ENCODE measurements at places on chromosomes 6 and 20.

GRCh38 chr20:46894579-46894958, at the start of gene EYA2:
EYA2 (plus strand) TSS chr20:46894843; CDS start chr20:46990011, 95,168 bp downstream.
- DNase-seq: no peak

- no peak for DNase-seq
These were observed 59.2 kb downstream of the KCNS1 start for GRCh38 chr20:45041464-45042337.

GRCh38 chr6:126923807-126924206, 194.7 kb upstream of the RSPO3 start:
- DNase-seq: no peak

GRCh38 chr20:62908971-62909791, 17.1 kb downstream of the DIDO1 start:
- no peak for DNase-seq

- no peak for DNase-seq
These were observed 127.9 kb downstream of the HUS1B start for GRCh38 chr6:528989-529388.

- no peak for DNase-seq
These were observed 51.6 kb downstream of the FGD2 start for GRCh38 chr6:37057128-37057471.

GRCh38 chr20:61371501-61372136, 119.6 kb downstream of the CDH4 start:
- DNase-seq: no peak

DNA sequence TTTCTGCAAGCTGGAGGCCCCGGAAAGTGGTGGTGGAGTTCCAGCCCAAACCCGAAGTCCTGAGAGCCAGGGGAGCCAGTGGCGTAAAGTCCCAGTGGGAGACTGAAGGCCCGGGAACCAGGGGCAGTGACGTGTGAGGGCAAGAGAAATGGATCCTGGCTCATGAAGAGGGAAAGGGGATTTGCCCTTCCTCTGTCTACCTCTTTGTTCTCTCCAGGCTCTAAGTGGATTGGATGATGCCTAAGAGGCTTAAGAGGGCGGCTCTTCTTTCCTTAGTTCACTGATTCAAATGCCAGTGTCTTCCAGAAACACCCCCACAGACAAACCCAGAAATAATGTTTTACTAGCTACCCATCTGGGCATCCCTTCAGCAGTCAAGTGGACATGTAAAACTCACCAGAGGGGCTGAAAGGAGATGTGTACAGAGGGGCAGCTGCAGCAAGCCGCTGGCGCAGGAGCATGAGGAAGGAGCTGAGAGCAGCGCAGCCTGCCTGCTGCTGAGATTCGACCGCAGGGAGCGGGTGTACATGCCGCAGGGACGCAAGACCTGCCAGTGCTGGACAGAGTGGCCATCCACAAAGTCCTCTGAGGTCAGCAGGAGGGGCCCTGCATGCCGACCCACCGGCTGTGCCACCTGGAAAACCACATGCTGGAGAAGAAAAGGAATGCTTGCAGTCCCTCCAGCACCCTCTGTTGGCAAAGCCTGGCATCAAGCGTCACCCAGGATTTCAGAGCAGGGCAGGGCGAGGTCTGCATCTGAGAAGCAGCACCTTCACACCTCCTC, 29.5 kb downstream of the CDYL start:
- peak; percentile 46 for DNase-seq

DNA sequence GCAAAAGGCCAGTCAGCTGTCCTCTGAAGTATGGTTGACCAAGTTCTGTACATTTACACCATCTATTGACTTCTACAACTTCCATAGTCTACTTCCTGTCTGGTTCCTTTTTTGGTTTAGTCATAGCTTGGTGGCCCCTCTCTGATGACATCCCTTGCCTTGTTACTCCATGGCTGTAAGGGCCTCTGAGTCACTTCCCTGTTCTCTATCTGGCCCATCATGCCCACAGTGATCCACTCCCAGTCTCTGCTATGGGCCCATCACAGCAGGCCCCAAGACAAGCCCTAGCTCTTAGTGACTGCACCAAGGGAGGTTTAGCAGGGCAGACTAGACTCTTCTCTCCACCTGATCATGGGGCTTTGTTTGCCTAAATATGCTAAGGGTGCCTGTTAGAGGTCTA, 441.6 kb downstream of the HACE1 start:
- DNase-seq: no peak

GRCh38 chr6:169841251-169841650, 89.8 kb downstream of the ERMARD start:
- no peak for DNase-seq

DNA sequence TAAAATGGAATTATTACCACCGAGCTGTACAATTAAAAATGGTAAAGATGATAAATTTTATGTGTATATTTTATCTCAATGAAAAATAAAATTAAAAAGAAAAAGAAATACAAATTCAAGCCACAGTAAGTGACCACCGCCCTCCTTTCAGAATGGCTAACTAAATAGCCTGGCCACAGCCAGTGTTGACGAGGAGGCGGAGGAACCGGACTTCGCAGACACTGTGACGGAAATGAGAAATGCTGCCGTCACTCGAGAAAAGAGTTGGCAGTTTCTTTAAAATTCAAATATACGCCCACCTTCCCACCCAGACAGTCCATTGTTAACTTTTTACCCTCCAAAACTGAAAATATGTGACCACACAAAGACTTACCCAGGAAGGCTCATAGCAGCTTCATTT, 50.0 kb downstream of the FOXF2 start:
- no peak for DNase-seq

- DNase-seq: no peak
These were observed 149.5 kb upstream of the BMP5 start for GRCh38 chr6:56024931-56025330.

- DNase-seq: no peak
These were observed 24.7 kb upstream of the BLCAP start for GRCh38 chr20:37552415-37552814.

DNA sequence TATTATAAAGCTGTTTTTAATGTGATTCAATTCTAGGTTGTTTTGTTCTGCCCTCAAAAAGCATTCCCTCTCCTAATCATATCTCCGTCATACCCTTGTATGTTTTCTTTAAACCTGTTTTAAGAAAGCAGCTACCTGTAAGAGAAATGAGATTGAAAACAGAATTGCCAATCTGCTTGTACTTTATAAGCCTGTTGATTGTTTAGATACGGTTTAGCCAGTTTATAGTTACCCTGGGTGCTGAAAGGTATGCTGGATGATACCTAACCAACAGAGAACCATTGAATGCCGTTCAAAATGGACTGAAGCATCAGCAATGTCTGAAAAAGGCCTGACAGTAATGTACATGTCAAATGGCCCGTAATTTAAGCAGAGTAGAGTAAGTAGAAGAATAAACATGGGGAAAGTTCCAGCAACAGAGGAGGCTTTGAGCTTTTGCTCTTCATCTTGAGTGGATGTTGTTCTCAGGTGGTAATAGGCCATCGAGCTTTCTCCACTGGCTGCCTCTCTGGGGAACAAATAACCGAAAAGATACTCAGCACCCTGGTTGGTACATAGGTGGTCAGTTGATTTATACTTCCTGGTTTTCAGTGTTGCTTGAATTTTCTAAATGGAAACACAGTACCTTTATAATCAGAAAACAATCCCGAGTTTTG, 27.5 kb downstream of the PTPN1 start:
- DNase-seq: no peak

DNA sequence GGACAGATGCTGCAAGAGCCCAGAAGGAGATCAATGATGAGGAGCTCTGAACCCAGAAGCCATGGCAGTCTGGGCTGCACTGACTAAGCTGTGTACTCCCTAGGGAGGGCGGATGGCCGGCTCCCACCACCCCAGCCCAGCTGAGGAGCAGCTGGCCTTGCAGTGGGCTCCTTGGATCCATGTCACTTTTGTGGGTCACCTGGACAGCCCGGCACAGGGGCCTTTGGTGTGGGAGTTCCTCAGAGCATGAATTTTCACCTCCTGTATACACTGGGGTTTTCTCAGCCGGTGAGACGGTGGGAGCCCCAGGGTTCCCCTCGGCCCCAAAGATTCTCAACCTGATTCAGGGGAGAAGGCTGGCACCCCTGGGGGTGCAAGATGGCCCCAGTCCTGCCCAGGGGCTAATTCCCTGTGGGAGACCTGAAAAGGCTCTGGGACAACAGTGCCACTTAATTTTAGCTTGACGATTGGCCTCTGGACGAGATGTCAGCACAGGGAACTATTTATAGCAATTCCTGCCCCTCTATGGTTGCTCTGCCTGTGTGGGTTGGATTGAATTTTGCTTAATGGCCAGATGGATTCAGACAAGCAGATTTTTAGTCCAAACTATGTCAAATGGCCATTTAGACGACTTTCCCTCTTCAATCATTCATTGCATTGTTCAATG, 121.6 kb upstream of the PMEPA1 start:
- no peak for DNase-seq

DNA sequence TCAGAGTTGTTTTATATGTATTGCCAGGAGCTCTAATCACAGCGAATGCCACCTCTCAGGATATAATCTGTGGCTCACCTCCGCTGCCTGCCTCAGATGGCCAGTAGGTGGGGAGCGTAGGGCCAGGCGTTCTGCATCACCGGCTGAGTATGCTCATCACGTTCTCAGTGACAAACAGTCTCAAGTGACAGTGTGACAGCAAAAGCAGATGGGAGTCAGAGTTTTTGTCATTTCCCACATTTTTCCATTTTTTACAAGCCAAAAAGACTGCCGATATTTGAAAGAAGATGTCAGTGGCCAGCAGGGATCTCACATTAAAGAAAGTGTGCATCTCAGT, 208.7 kb downstream of the ALDH8A1 start:
- no peak for DNase-seq

- no peak for DNase-seq
These were observed 5.6 kb downstream of the PCMTD2 start for GRCh38 chr20:64261138-64261537.

DNA sequence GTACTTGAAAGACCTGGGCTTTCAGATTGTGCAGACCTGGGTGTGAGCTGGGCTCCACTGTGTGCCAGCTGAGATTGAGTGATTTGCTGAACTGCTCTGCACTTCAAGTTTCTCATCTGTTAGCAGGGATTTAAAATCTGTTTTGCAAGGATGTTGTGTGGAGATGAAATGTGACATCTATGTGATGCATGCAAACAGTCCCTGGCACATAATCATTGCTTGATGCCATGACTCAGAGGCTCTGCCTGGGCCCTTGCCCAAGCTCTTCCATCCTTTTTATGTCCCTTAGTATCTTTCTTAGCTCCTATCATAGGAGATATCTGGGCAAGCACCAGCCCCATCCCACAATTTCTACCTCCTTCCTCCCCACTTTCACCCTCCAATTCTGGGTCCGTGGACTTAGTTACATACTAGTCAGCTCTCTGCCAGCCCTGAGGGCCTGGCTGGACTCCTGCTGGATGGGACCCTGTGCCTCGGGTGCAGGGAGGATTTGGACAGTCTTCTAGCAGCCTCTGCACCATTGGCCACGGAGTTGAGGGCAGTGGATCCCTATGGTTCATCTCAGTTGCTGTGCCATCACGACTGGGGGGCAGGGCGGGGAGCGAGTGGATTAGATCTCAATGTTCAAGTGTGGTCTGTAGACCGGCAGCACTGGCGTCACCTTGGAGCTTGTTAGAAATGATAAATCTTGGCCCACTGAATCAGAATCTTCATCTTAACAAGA, 103.6 kb downstream of the MAP3K7 start:
- DNase-seq: no peak

DNA sequence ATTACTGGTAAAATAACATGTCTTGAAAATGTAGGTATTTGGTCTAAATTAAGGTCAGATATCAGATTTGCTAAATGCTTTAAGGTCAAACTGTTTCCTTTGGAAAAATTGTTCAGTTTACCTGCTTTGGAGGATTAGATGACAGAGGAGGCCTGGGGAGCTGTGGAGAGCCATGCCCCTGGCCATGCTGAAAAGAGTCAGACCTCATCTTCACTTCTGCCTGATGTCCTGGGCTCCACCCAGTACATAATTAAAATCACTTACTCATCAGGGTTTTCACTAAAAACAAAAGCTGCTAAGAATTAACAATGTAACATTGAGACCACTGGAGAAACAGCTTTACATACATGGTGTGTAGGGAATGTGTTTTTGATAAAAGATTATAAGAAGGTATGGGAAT, 60.8 kb upstream of the UNC93A start:
- no peak for DNase-seq

DNA sequence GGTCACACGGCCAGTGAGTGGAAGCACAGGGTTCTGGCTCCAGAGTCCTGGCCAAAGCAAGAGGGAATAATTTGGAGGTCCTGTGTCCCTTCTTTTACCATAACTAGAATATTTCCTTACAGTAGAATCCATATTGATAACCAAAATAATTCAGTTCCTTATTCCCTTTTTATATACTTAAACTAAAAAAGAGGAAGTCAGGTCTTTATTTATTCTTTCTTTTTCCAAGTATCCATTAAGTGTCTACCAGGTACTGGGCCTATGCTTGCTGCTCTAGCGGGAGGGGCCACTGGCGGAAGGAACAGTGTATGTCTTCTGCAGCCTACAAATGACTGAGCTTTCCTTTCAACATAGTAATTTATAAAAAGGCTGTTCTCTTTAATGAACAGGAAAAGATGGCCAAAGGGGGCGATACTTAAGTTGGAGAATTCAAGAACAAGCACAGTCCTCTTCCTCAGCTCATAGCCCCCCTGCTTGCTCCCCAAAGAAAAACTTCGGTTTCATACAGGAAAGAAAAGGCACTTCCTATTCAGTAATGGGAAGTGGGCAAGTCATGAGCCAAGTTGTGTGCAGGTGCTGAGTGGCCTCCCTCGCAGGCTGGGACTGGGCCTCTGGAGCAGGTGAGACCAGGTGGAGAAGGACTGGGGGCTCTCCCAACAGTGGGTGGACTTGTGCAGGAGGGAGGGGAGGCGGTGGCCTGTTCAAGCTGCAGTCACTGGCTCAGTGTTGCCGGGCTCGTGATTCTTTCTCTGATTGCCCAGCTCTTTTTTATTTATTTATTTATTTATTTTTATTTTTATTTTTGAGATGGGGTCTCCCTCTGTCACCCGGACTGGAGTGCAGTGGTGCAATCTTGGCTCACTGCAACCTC, 110.9 kb downstream of the ARMC2 start:
- no peak for DNase-seq

GRCh38 chr6:104402572-104402971, 457.1 kb downstream of the HACE1 start:
- DNase-seq: no peak

DNA sequence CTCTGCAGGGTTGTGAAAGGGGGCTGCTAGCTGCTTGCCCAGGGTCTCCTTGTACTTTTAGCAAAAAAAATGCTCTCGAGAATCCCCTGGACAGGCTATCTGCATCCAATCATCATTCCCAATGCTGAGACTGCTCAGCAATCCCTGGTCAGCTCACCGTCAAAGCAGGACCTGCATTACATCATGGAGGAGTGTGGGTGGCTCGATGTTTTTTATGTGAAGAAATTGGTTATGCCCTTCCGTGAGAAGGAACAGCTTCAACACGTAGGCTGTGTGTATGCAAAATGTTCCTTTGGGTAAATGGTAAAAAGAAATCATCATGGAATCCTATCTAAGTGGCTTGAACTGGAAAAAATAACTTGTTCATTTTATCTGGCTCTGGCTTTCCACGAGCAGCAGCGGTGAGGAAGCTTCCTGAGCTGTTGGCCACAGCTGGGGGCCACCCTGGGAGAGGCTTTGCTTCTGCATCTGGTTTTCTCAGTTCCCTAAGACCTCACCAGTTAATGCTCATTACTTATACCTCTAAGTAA, 111.4 kb downstream of the FYN start:
- no peak for DNase-seq

GRCh38 chr6:133814797-133815196, 74.1 kb upstream of the TCF21 start:
- DNase-seq: no peak

GRCh38 chr20:36262440-36262839, 26.2 kb downstream of the AAR2 start:
- DNase-seq: no peak

- DNase-seq: no peak
These were observed 49.4 kb downstream of the PSMG4 start for GRCh38 chr6:3308106-3308505.

GRCh38 chr6:145758113-145758512, 22.8 kb upstream of the EPM2A start:
- no peak for DNase-seq

Data from SK-N-DZ (cell line).